Endodermal cell (in vitro differentiated cells): ENCODE measurements at places on chromosomes 12 and 14. TPM values are rescaled to one million over a fixed set of nuclear protein-coding genes. Genes with fewer than 3 reads are reported as not detected.

DNA sequence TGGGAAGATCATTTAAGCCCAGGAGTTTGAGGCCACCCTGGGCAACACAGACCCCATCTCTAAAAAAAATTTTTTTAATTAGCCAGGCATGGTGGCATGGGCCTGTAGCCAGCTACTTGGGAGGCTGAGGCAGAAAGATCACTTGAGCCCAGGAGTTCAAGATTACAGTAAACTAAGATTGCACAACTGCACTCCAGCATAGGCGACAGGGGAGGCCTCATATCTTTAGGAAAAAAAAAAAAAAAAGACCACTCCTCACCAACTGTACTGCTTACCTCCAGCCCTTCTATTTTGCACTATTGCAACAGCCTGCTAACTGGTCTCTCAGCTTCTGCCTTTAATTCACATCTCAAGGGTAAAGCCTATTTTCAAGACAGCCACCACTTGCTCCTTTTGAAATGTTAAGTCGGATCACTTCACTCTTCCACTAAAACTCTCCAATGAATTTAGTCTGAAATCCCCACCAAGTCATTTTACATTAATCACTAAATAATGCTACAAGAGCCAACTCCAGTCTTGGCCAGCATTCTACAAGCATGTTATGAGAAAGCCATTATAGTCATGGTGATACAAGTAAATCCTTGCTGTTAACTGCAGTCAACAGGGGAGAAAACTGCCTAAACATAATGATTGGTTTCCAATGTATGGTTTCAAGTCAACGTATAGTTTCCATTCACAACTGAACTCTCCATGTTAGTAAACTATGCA, 106.0 kb downstream of the RPS29 start:
- DNase-seq, result no peak

DNA sequence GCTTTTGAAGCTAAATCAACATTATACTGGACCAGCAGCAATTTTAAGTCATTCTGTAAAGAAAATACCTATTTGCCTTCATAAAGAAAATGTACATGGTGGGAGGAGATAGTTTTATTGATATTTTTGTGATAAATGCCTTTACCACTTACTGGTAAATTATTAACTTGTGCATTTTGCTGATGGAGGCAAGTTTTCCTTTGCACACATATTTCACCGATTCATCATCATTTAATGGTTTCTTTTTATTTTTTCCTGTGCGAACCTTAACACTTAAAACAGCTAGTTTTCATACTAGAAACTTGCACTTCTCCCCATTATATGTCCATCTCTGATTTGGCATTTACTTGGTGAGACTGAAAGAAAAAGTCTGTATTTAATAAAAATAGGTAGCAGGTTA, 239.3 kb downstream of the TRHDE start:
- DNase-seq, result no peak

GRCh38 chr12:46445093-46445492, 72.5 kb upstream of the SLC38A2 start:
- DNase-seq, result no peak

DNA sequence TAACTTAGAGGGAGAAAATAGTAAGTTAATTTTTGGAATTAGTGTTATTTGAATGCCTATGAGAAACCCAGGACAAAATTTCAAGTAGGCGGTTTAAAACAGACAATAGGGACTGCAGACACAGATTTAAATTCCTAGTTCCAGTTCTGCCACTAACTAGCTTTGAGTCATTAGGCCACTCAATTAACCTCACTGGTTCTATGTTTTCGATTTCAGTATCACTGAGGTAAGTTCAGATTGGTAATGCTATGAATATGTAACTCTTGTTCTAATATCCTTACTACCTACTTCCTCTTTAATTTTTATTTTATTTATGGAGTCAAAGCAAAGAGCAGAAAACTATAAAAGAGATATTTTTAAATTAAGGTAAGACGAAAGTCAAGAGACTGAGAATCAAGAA, 52.6 kb downstream of the GALC start:
- no peak for DNase-seq

DNA sequence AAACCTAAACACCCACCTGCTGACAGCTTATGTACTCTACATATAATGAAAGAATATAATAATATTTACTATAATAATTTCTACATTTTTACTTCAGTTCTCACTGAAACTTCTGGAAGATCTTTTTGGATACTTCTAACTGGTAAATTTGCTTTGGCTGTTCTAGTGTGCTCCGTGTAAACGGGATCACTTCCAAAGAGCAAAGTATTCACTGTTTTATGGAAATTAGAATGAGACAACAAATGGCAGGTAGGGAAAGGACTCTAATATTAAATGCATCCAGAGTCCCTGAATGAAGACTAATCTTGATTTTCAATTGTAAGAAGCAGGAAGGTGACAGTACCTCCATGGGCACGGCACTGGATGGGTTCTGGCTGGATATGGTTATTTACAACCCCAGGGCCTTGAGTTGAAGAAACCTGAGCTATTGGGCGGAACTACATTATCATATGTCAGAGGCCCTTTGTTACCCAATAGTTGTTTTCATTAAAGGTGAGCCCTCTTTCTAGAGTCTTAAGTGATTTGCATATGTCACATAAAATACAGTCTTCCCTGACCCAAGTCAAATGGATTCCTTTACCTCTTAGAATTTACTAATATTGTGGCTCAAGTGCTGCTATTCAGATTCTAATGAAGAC, 10.7 kb downstream of the ERP29 start:
- no peak for DNase-seq

GRCh38 chr12:47715877-47716548, 9.3 kb downstream of the ENDOU start:
- peak; percentile 55 for DNase-seq

GRCh38 chr14:96852823-96853422, 55.7 kb downstream of the VRK1 start:
- no peak for DNase-seq

DNA sequence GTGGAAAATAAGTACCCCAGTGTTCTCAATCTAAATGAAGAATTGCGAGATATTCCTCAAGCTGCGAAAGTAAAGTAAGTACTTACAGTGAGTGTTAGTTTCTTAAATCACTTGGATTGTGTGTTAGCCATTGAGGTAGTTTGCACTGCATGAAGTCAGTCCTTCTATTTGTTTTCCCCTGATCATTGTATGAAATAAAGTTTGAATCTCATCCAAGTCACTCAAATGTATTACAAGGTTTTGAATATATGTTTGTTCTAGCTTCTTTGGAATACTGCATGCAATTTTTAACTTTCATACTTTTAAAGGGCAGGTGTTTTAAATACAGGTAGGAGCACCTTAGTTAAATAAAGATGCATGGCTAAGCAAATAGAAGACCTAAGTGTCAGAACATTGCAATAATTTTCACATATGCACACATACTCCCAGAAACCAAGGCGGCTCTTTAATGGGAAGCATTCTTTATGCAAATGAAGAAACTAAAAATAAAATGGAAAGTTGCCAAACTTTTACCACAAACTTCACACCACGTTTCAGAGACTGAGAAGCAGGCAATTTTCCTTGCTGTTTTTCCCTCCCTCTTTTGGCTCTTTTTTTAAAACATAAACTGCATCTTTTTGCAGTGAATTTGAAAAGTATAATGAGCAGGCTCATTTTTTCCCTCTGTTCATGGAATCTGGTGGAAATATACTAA, 105.6 kb downstream of the GPR135 start:
- no peak for DNase-seq

- peak; percentile 43 for DNase-seq
Observed at GRCh38 chr14:77989441-77989991, 180.7 kb upstream of the NRXN3 start.

DNA sequence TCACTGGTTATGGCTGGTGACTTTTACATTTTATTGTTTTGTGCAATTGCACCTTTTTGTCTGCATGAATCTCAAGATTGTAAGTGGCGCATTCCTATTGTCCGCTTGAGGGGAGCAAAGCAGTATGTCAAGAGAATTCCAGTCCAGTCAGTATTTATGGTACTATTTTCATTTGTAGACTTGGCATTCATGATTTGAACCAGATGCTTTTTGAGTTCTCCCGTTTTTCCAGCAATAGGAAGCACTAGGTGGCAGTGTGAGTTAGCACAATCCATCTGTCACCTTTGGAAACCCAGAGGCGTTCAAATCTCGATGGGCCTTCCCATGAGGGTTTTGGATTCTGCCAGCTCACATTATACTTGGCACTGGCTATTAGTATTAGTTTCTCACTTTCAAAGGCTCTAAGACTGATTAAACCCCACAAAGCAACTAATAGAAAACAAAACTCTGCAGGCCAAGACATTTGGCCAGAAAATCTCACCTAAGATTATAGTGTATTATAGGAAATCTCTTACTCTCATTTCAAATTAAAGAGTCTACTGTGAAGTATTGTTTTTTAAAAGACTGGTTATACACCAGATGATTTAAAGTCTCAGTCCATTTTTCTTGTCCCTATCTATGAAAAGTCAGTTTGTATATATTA, 2.2 kb downstream of the DACT1 start:
- peak; percentile 79 for DNase-seq

GRCh38 chr12:54968181-54968730, 16.3 kb downstream of the TESPA1 start:
- DNase-seq, result no peak

- DNase-seq, result no peak
Observed at GRCh38 chr12:115755725-115756085, 521.8 kb downstream of the MED13L start.

Gene AQP6
- 0.19 to 0.20 TPM in 2 of 3 replicates, not detected in the other for total RNA-seq

Gene TEAD4
- total RNA-seq, result 19.1 to 36.5 TPM (median 35.7 TPM) in 3 replicates

Gene RTN1
- total RNA-seq, result 3.5 and 5.5 TPM in 2 replicates

Gene HNRNPA1
- total RNA-seq, result 2,299 to 2,488 TPM (median 2,424 TPM) in 3 replicates
